NCI-H1105 treated with DMSO at 0.1 percent for 48 hours (cell line): ENCODE measurements at places on chromosomes 5 and 9.

- no peak for DNase-seq
Observed at GRCh38 chr5:126967808-126968466, 62.4 kb downstream of the MARCHF3 start.

DNA sequence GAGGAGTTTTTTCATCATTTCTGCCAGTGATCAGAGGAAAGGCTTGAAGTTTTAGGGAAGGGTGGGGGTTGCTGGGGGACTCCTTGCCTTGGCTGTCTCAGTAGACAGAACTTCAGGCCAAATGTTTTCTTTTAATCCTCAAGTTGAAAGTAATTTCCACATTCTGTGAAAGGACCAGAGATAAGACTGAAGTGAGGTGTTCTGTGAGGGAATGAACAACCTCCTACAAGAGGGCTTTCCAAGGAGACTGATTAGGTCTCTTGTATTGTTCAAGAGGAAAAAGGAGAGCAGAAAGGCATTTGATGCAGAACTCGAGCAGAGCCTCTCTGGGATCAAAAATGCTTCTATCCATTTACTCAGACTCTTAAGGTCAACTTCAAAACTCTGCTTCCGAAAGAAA lies 282.1 kb upstream of the ATP10B start:
- no peak for DNase-seq

DNA sequence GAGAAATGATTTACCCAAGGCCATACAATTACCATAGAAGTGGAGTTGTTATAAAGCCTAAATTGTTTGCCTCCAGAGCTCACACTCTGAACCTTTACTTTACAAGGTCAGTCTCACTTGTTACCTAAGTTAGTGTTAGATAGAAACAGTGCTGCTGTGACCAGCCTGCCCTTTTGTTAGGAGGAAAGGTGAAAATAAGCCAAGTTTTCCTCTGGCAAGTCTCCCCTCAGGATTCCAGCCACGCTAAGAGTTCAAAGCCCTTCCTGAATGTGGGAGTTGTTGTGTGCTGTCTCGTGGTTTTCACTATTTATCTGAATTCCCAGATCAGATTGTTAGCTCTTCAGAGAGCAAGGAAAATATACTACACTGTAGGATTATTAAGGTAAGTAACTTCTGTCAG lies 260.0 kb downstream of the SGCD start:
- no peak for DNase-seq

DNA sequence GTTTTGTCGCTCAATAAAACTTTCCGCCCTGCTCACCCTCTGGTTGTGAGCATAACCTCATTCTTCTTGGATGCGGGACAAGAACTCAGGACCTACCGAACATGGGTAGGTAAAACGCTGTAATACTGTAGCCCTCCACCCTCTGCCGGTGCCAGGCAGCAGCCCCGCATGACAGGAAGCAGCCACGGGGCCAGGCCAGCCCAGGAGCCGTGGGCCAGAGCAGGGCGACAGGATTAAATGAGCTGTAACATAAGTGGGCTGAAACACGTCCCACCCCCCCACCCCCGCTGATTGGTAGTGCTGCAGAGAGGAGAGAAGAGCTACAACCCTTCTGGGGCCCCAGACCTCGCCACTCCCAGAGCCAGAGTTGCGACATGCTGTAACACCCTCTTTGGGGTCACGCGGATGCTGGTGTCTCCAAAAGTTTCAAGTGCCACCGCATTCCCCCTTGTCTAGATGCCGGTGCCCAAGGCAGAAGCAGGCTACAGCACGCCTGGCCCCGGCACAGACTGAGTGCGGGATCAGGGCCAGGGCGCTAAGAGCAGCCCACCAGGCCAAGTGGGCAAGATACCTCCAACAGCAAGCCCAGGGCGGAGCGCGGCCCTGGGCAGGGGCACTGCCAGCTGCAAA lies 81.8 kb downstream of the FBXW11 start:
- DNase-seq = no peak

GRCh38 chr5:44952376-44952775 lies 143.6 kb downstream of the MRPS30 start:
- DNase-seq = peak; percentile 44

DNA sequence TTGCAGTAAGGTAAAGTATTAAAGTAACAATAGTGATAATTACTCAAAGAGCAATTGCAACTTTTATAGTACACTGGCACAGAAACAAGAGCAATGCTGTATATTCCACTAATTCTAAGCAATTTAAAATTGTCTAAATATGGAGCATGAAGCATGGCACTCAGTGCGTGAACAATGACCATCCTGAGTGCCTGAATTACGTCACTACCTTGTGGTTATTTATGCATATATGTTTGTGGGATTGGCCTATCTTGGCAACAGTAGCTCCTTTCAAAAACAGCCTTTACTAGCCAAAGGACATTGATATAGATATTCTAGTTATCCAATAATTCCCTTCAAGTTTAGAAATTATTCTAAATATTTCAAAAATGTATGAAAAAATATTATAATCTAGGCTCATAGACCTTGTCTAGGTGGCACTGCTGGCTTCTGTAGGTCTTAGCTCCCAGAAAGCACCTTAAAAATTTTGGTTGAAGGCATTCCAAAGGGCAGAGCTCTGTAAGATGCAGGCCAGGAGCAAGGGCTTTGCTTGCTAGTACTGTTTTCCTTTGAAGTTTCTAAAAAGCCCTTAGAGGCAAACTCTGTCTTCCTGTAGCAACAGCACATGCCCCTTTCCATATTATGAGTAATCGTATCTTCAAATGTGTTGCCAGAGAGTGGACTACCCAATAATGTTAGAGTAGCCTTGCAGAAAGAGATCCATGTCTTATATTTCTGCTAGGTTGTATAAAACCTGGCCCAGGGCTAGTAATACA lies 719.3 kb downstream of the NR2F1-AS1 start:
- DNase-seq = no peak

DNA sequence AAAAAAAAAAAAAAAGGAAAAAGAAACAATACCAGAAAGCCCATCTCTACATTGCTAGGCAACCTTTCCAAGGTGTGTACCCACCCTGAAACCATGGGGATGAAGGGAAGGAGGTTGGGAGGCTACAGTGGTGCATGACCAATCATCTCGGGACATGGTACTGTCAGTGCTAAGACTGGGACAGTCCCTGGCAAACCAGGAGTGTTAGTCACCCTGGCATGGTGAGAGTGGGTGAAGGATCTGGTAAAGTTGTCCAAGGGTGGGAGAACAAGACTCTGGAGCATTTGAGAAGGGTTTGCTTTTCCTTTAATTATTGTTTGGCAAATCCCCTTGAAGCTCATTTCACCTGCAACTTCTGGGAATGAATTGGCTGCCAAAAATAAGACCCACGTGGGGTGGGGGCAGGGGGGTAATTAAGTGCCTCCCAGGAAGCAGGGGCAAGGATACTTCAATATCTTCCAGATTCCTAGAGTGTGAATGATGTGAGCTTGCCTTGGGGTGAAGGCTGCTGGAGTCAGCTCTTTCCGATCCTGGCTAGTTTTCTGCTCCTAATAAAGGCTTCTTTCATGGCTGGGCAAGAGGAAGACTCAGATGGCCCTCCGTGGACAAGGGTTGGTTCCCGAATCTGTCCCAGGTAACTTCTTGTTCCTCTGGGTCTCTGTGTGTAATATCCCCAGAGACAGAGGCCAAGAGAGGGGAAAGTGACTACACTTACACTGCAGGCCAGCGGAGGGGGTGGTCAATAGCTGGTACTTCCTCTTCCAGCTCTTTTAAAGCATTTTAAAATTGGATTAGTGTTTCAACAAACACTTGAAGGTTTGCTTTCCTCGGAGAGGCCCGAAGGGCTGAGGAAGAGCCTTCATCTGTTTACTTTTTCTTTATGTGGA lies 61.6 kb upstream of the SPRY4 start:
- DNase-seq = no peak

GRCh38 chr9:122302237-122303093 lies 37.8 kb downstream of the MRRF start:
- no peak for DNase-seq

GRCh38 chr9:99561509-99561917 lies 260.2 kb upstream of the NR4A3 start:
- no peak for DNase-seq

DNA sequence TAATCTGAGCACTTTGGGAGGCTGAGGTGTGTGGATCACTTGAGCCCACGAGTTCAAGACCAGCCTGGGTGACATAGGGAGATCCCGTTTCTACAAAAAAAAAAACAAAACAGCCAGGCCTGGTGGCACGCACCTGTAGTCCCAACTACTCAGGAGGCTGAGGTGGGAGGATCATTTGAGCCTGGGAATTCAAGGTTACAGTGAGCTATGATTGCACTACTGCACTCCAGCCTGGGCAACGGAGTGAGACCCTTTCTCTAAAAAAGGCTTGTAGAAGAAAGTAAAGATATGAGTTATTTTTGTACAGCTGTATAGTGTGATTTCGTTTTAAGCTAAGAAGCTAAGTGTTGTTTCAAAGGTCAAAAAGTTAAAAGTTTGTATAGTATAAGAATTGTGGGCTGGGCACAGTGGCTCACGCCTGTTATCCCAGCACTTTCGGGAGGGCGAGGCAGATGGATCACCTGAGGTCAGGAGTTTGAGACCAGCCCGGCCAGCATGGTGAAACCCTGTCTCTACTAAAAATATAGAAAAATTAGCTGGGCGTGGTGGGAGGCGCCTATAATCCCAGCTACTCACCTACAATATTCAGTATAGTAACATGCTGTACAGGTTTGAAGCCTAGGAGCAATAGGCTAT lies 18.8 kb downstream of the UBE2R2 start:
- DNase-seq = no peak
